ENCODE measurements at places on chromosomes 4 and X. TPM values are rescaled to one million over a fixed set of nuclear protein-coding genes. Genes with fewer than 3 reads are reported as not detected.

Gene TAF7L
- total RNA-seq: 0.72 TPM

Gene MAGEA12
- total RNA-seq: not detected

Gene EVC
- total RNA-seq: 20.8 TPM

Gene DRP2
- total RNA-seq: 4.2 TPM

Gene BEX5
- total RNA-seq: 33.2 TPM

Gene ZNF185
- 8.9 TPM for total RNA-seq

Gene SLC6A14
- not detected for total RNA-seq

Gene NEIL3
- total RNA-seq: 2.9 TPM

Gene CORIN
- total RNA-seq: 1.7 TPM

Gene USP51
- 12.0 TPM for total RNA-seq

Gene DUSP21
- total RNA-seq: not detected

Gene CXCL1
- total RNA-seq: 4.8 TPM

Gene SLAIN2
- total RNA-seq: 84.8 TPM

Gene STAP1
- total RNA-seq: 0.30 TPM

Gene PRRG3
- 7.7 TPM for total RNA-seq

Gene GYPA
- 9.9 TPM for total RNA-seq

Gene RIBC1
- 11.0 TPM for total RNA-seq

Gene SERPINA7
- total RNA-seq: not detected

Gene UCHL1
- total RNA-seq: 411 TPM

Gene UGT2B17
- not detected for total RNA-seq

Gene ARR3
- not detected for total RNA-seq

Gene BRCC3
- 12.4 TPM for total RNA-seq

Gene ZBTB33
- total RNA-seq: 19.6 TPM

Gene ABLIM2
- total RNA-seq: 33.3 TPM

Gene RNF128
- 11.3 TPM for total RNA-seq

Gene RHOXF2B
- total RNA-seq: not detected

Gene LONRF3
- 8.8 TPM for total RNA-seq

Gene ESX1
- total RNA-seq: 0.33 TPM

Gene CD38
- total RNA-seq: 3.1 TPM

Gene NLGN4X
- total RNA-seq: 56.8 TPM

Gene CXorf49
- total RNA-seq: 0.88 TPM

Gene CXorf65
- total RNA-seq: not detected

Gene GPAT3
- 4.4 TPM for total RNA-seq

Gene COX7B2
- total RNA-seq: not detected

Gene GABRQ
- total RNA-seq: 6.4 TPM

Gene SOD3
- 5.0 TPM for total RNA-seq

Gene C1GALT1C1
- total RNA-seq: 32.2 TPM

Data from spinal cord (tissue), 10 donors.